Activated CD8-positive, alpha-beta memory T cell treated with anti-CD3 and anti-CD28 coated beads, Interleukin-2, amount 10 ng/mL, durations not matched to agents 7 days and 5 days (primary cell): ENCODE measurements at places on chromosomes 7 and 10.

DNA sequence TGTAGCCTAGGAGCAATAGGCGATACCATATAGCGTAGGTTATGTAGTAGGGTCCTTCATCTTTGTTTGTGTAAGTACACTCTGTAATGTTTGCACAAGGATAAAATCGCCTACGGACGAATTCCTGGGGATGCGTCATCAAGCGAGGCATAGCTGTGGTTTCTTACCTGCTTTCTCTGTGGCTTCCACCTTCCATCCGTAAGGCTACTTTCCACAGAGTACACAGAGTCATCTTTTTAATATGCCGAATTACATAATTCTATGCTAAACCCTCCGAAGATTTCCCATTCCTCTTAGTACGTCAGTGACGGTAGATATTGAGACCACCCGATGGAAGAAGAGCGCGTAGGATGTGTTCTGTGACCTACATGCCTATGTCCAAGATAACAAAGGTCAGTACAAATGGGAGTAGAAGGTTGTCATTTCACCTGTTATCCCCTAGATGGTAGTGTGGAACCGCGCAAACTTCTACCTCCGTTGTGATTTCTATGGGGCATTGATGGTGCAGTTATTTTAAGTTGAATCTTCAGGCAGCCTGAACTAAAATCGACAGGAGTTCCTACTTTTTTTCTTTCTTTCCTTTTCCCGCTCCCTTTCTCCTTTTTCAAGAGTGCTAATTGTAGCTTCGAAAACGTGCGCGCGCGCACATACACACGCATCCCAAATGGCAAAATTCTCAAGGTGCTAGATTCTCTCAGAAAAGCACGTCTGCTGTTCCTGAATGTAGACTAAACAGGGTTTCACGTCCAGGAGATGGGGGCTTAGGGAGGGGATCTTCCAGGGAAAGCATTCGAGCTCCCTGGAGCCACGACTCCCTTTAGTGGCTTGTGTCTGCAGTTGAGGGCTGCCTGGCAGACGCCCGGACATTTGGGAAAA lies 111.7 kb upstream of the MBL2 start:
- DNase-seq = no peak

DNA sequence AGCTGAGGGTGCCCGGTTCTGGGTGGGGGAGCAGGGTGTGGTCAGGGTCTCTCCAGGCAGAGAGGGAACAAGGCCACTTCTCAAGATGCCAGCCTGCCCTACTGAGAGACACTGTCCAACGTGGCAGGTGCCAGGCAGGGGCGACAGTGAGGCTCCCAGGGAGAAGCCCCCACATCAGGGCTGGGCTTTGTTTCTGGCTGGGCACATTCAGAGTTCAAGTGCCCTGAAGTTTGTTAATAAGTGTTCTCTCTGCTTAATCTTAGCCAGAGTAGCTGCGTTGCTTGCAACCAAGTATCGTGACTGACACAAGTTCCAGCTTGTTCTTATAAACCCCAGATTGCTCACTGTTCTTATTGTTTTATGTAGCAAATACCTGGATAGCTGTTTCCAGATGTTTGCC lies 21.8 kb downstream of the FOXL3 start:
- DNase-seq = no peak

- DNase-seq = no peak
Measured at GRCh38 chr7:66542528-66543269, 86.0 kb upstream of the KCTD7 start.

DNA sequence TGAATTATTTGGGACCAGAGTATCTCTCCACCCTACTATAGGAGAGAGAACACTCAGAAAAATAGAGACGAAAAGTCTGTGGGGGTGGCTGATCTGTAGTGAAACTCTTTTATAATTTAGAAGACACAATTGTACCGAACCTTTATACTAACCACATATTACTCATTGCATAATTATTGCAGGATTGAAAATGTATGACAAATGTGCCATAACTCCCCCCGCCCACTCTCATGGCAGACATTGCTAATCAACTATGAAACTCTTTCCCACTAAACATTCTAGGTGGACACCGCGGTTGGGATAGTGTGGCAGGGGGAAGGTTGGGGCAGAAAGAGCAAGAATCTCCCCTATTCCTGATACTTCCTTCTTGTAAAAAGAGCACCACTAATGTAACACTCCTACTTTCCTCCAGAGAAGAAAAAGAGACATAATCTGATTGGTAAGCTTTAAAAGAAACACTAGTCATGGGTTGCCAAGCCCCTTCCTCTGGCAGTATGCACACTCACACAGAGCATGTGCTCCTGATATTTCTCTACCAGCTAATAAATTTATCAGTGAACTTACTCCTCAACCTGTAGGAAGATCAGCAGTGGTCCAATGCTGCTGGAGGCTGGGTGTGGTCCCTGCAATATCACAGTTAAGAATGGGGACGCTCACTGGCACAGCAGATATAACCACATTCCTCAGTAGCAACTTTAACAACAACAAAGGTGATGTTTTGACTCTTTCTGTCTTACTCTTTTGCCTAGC lies 18.7 kb upstream of the ARID5B start:
- DNase-seq = peak; percentile 43

- no peak for DNase-seq
Measured at GRCh38 chr7:13508586-13508985, 480.9 kb downstream of the ETV1 start.

DNA sequence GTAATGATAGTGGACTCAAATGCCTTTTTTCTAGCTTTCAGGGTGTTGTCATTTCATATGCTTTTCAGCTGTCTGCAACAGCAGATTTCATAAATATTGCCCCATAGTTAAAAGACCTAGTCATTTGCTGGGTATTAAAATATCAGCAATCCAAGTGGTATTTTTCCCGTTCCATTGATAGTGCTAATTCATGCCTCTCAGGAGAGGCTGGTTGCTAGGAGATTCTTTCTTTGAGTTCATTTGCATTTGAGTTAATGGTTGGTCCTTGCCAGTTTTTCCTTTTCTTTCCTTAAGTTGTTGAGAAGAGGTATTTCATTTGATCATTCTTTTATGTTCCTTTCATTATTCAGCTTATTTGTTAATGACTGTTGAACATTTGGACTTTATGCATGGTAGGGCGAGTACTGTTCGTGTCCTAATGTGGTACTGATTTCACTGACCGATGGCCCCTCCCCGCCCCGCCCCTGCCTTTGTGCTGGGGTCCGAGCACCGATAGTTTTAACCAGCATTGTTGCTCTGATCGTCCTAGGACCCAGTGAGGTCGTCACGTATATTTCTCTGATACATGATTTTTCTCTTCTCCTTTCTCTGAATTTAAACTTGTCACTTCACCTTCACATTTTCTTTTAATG lies 128.6 kb downstream of the CCNY start:
- no peak for DNase-seq

- DNase-seq = no peak
Measured at GRCh38 chr7:68813551-68814080, 784.7 kb upstream of the AUTS2 start.

GRCh38 chr7:140033779-140034363 lies 28.9 kb downstream of the PARP12 start:
- DNase-seq = peak; percentile 32

DNA sequence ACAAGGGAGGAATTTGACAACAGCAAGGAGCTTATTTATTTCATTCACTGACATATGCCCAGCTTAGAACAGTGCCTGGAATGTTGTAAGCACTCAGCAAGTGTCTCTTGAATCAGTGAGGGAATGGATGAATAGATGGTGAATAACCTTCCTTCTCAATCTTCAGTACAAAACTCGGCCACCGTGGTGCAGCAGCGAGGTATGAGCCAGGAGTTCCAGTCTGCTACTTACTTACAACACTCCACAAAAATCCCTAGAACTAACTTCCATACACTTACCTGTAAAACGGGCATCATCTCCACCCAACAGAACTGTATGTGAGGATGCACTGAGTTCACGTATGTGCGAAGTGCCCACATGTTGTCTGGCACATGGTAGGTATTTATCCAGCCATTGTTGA lies 237.4 kb downstream of the WDR11 start:
- no peak for DNase-seq

GRCh38 chr7:127678337-127678736 lies 26.3 kb downstream of the SND1 start:
- DNase-seq = no peak

GRCh38 chr7:43834463-43835251 lies 34.7 kb downstream of the MRPS24 start:
- DNase-seq = peak; percentile 62

DNA sequence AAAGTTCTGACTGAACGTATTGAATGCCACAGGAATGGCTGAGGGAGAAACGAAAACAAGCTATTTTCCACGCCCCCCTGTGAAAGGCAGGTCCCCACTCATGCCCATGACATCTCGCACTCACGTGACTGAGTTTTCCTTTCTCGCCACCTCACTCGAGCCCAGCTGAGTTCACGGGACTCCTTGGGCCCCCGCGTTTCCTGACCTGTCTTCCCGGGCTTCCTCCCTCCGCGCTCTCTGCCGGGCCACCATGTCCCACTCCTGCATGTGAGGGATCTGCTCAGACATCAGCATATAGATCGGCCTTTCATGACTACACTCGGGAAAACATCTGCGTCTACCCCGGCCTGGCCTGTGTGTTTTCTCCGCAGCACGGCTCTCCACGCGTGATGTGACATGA lies 226.0 kb upstream of the ADARB2 start:
- DNase-seq = no peak

- no peak for DNase-seq
Measured at GRCh38 chr7:114970732-114971131, 48.8 kb downstream of the MDFIC start.

DNA sequence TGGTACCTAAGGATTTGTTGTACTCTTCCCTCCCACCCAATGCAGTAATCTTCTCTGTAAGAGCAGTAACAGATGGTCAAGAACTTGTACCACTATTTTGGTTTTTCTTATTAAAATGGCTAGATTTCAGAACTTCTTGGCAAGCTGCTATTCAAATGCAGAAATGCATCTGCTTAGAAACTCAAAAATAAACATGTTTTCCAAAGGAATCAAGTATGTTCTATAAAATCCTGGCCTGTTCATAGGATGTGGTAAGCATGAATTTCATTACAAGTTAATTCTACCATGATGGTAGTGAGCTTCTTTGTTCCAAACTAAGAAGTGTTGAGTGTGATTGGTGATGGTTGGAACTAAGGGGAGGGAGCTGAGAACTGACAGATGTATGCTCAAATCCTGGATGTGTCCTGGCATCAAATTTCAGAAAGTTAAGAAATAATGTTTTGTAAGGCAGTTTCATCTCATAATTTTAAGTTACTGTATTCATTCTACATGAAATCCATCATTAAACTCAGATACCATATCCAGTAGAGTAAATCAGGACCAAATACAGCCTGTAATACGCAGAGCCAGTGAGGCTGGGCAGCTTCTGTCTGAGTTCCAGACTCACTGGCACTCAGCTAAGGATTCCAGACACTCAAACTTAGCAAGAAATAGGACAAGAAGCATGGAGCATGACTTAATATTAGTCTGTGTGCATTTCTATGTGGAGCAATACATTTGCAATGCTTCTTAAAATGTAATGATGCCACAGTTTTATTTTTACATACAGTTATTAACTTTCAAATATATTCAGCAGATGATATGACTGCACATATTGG lies 119.6 kb downstream of the TES start:
- no peak for DNase-seq

- no peak for DNase-seq
Measured at GRCh38 chr10:87596351-87596750, 63.3 kb upstream of the PAPSS2 start.

- no peak for DNase-seq
Measured at GRCh38 chr10:43181146-43181545, 42.9 kb downstream of the CSGALNACT2 start.

DNA sequence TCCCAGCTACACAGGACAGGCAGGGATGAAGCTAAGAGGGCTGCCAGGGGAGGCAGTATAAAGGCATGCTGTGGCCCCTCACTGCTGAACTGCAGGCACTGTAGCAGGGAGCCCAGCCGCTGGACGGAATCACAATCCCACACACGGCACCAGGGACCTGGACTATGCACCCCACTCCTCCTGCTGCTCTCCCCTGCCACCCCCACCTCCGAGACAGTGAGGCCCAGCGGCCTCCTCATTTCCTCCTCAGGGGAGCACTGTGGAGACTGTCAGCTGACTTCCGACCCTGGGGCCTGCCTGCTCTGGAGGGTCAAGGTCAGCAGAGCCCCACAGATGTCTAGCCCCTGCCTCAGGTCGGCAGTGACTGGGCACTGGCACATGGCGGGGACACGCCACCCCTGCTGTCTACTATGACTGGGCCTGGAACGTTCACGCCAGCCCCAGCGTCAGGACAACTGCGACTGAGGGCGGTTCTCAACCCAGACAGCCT lies 92.7 kb downstream of the FAM53B start:
- DNase-seq = no peak

- DNase-seq = no peak
Measured at GRCh38 chr7:139362302-139362701, 2.6 kb downstream of the LUC7L2 start.

GRCh38 chr10:7697426-7697825 lies 5.7 kb upstream of the ITIH2 start:
- DNase-seq = no peak

DNA sequence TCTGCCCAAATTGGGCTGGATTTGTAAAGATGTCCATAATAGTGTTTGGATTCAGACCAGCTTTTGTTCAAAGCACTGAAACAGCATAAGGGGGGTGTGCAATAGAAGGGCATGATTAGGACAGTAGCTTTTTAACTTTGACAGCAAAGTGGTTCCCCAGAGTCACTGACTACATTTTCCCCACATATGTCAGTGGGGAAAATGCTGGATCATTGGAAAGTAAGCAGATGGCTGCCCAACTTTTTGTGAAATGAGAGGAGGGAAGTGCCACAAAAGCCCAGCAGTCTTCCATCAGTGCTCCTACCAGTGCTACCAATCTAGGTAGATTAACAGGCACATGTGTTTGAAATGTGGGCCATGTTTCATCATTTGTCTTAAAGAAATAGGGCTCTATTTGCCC lies 162.8 kb downstream of the FZD1 start:
- no peak for DNase-seq

DNA sequence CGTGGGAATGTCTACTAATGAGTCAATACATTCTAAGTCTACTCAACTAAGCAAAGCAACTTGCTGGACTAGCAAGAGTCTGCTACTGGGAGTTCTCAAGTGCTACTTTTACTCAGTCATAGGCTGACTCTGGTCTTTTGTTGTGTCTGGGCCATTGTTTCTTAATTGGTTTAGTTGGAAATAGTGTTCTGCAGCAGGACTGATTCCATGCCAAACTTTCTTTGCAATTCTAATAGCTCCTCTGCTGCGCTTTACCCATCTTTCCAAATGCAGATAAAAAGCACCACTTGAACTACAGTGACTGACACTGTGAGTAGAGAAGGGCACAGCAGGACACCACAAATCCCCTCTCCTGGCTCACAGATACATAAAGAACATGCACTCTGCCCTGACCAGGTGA lies 125.7 kb downstream of the CD36 start:
- no peak for DNase-seq

DNA sequence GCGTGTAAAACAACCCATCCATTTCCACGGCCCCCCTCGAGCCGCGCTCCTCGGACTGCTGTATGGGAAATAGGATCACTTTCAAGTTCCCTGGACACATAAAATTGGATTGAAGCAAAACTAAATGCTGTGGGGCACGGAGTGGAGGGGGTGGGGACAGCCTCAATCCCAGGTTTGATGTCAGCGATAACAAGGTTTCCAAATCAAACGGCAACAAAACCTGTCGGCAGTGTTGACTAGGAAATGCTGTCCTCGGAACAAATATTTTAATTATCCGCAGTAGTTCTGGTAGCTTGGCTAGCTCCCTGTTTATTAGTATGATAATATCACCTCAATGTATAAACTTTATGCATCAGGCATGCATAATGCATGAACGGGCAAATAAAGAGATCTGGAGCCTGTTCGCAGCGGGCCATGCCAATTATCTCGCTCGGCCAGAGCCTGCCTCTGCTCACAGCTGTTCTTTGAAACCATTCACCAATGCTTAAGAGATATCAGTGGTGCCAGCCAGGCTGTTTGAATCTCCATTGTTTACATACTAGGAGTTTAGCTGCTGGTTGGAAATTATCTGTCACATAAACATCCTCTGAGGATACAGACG lies 161.1 kb downstream of the PAXIP1 start:
- no peak for DNase-seq
